ENCODE measurements at places on chromosomes 7 and 10.

- DNase-seq, result no peak
Observed at GRCh38 chr10:35423505-35424306, 87.4 kb downstream of the CCNY start.

- DNase-seq, result no peak
Observed at GRCh38 chr10:78906734-78907390, 161.9 kb upstream of the ZMIZ1 start.

DNA sequence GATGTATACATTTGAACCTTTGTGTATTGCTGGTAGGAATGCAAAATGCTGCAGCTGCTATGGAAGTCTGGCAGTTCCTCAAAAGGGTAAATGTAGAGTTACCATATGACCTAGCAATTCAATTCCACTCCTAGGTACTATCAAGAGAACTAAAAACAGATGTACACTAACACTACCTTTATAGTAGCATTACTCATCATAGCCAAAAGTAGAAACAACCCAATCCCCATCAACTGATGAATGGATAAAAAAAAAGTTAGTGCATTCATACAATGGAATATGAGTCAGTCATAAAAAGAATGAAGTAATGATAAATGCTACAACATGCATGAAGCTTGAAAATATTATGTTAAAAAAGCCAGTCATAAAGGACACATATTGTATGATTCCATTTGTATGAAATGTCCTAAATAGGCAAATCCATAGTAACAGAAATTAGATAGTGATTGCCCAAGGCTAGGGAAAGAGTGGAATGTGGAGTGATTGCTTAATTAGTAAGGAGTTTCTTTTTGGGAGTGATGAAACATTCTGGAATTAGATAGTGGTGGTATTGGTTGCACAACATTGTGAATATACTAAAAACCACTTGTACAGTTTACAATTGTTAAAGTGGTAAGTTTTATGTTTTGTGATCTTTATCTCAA is 96.4 kb upstream of the AOAH start:
- no peak for DNase-seq

GRCh38 chr10:127459918-127460317 is 89.2 kb upstream of the NPS start:
- no peak for DNase-seq

DNA sequence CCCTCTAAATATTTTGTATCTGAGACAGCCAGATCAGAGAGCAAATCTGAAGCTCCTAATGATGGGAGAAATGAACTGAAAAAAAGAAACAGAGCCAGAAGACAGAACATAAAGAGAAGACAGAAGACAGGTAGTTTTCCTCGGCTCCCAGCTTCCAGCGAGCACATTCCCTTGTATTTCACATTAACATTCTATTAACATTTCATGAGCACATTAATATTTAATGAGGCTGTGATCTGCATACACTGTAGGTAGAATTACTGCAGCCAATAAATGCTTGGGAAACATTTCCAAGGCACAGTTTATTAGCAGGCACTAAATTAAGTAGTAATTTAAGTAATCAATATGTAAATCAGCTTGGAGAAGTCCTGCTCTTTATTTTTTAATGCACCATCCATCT is 349.9 kb downstream of the ELMO1 start:
- no peak for DNase-seq

DNA sequence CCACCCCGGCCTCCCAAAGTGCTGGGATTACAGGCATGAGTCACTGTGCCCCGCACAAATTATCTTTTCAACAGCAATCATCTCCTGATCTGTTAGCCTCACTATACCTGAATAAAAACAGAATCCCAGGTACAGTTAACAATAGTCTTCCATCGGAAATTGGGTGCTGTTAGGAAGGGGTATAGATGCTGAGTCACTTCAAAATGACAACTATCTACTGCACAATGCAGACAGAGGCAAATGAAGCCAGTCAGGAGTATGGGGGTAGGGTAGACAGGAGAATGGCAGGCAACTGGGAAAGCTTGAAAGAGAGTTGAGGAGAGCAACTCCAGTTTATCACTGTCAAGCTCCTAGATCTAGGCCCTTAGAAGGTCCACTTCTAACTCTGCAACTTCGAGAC is 40.3 kb downstream of the LBX1 start:
- DNase-seq, result no peak

DNA sequence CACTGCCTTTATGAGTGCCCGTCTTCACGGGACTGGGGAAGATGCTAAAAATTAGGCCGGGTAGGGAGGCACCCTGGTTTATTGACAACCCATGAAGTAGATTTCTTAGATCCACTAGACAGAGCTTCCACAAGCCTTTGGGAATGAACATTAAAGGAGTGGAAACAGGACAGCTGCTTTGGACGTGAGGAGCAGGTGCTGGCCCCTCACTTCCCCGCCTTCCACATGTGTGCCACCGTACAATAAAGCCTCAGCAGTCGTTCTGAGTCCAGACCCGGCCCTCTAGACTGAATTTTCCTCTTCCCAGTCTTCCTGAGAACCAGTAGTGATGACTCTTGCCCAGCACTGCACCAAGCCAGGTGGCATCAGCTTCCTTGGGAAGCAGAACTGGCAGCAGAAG is 282.4 kb downstream of the CELF2 start:
- no peak for DNase-seq

DNA sequence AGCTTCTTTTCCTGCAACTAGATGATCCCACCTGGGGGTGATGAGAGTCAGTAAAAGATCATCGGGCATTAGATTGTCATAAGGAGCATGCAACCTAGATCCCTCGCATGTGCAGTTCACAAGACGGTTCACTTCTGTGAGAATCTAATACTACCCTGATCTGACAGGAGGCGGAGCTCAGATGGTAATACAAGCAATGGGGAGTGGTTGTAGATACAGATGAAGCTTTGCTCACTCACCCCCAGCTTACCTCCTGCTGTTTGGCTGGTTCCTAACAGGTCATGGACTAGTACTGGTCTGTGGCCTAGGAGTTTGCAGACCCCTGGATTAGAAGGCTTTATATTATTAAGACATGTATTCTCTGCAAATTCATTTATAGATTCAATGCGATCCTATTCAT is 181.6 kb upstream of the MGMT start:
- DNase-seq, result no peak

GRCh38 chr10:123622381-123622780 is 43.8 kb upstream of the GPR26 start:
- no peak for DNase-seq

GRCh38 chr7:17632384-17632783 is 307.9 kb downstream of the SNX13 start:
- no peak for DNase-seq

DNA sequence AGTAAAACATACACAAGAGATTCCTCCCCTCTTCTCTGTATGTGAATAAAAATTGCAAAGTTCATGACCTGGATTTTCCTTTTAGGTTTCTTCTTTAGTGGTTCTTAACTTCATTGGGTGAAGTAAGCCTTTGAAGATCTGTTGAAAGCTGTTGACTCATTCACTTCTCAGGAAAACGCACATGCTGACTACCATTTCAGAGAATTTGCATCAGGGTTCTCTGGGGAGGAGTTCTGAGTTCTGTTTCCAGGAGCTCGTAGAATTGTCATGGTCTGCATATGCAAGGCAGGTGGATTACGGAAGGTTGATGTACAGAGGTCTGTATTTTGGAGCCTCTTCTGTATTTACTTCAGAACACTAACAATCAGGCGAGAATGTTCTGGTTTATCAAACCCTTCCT is 962 bp upstream of the SLC26A4 start:
- DNase-seq, result no peak

- DNase-seq, result no peak
Observed at GRCh38 chr10:28181478-28182096, 121.3 kb downstream of the MPP7 start.

- DNase-seq, result no peak
Observed at GRCh38 chr7:54111814-54112511, 430.2 kb upstream of the VSTM2A start.

- DNase-seq, result no peak
Observed at GRCh38 chr7:140143997-140144396, 32.8 kb downstream of the KDM7A start.

DNA sequence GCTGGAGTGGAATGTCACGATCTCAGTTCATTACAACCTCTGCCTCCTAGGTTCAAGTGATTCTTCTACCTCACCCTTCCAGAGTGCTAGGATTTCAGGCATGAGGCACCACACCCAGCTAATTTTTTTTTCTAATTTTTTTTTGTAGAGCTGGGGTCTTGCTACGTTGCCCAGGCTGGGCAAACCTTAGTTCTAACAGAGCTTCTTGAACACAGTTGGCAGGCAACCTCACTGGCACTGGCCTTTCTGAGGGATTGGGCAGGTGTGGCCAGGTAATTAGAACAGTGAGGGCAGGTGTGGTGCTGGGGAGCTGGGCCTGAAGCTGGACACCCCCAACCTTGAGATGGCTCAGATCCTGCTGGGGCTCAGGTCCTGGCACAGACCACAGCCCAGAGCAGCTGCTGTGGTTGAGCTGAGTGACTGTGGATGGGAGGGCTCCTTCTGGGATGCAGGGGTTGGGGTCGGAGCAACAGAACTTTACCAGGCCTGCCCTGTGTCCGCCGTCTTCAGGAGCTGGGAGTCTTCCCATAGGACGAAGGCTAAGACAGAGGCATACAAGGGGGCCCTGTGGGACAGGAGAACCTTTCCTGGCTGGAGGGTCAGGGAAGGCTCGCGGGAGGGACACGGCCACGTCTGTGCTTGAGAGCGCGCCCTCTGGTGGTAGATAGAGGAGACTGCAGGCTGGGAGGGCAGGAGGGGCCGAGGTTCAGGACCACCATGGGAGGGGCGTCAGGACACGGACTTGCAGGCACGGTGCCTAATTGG is 48.2 kb downstream of the COL26A1 start:
- no peak for DNase-seq

GRCh38 chr7:100584683-100585510 is 1.0 kb downstream of the LRCH4 start:
- DNase-seq, result no peak

GRCh38 chr7:148400101-148400500 is 190.5 kb upstream of the C7orf33 start:
- DNase-seq, result no peak

DNA sequence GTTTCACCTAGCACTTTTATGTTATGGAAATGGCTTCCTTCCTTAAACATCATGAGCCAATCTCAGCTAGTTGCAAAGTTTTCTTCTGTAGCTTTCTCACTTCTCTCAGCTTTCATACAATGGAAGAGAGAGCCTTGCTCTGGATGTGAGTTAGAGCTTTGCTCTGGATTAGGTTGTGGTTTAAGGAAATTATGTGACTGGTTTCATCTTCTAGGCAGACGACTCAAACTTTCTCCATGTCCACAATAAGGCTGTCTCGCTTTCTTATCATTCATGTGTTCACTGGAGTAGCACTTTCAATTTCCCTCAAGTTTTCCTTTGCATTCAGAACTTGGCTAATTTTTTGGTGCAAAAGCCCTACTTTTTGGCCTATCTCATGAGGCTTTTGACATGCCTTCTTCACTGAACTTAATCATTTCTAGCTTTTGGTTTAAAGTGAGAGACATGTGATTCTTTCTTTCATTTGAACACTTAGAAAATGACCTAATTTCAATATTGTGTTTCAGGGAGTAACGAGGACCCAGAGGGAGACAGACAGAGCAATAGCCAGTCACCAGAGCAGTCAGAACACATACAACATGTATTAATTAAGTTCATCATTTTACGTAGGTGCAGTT is 49.8 kb downstream of the CNOT4 start:
- DNase-seq, result no peak

- DNase-seq, result no peak
Observed at GRCh38 chr10:127414024-127414423, 135.1 kb upstream of the NPS start.

GRCh38 chr10:118746246-118746645 is 8.5 kb downstream of the CACUL1 start:
- DNase-seq, result no peak

GRCh38 chr7:107687656-107688055 is 27.0 kb downstream of the SLC26A4 start:
- no peak for DNase-seq

DNA sequence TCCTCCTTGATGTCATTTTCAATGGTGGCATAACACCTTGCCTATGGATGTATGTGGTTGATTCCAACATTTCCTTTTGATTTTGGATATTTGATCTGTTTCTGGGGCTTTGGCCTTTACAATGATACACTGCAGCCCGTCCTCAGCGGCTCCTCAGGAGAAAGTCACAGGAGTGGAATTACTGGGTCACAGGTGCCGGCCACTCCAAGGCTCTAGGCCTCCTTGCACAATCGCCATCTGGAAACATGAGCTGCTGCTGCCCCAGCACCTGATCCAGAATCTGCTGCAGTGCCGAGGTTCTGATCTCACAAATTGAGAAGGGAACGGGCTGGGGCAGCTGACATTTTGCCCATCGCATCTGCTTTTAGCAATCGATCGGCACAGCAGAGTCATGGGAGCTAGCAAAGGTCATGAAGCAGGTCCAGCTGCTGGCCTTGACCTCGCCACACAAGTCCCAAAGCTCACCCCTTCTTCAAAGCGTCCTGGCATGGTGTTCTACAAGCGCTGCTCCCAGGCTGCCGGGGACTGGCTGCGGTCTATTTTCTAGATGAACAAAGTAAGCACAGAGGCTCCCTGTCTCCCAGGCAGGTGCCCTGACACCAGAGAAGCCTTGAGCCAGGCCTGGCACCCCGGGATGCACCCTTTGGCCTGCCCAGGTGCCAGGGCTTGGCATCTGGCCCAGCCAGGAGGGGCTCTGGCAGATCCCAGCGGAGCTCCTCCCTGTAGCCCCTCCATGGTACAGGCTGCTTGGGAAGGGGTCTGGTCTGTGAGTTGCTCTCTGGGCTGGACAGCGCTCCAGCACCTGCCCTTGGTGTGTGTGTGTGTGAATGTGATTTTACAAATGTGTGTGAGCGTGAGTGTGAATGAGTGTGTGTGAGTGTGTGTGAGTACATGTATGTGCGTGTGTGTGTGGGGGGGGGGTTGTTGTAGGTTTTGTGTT is 201.8 kb downstream of the GLRX3 start:
- DNase-seq, result no peak

DNA sequence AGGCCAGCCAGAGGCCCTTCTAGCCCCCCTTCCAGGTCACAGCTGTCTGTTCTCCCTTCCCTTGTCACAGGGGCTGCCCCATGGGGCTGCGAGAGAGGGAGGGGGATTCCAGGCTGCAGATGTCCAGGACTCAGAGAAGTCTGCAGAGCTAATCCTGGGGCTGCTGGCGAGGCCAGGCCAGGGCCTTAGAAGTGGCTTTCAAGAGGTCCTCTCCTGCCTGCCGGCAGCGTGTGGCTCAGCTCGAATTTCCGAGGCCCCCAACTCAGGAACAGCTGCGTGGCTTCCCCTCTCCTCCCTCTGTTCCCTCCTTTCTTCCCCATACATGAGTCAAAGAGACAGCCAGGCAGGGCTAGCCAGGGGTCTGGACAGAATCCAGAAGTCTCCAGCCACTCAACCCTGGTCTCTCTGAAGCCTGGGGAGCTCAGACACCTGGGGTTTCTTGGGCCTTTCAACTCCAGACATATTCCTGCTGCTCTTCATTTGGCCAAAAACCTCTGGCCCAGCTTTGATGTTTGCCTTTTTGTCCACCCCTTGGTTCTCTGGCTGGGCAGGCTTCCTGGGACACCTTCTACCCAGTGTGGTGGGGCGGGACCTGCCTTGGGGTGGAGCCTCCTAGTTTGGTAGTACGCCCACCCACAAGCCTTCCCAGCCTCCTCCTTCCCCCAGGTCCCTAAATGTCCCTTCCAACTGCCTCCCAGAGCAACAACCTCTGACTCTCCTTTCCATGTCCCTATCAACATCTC is 21.8 kb upstream of the EIF5AL1 start:
- DNase-seq, result no peak
